ENCODE measurements at places on chromosomes 5 and 9.

- DNase-seq, result no peak
Measured at GRCh38 chr5:169166078-169166477, 134.9 kb downstream of the SLIT3 start.

DNA sequence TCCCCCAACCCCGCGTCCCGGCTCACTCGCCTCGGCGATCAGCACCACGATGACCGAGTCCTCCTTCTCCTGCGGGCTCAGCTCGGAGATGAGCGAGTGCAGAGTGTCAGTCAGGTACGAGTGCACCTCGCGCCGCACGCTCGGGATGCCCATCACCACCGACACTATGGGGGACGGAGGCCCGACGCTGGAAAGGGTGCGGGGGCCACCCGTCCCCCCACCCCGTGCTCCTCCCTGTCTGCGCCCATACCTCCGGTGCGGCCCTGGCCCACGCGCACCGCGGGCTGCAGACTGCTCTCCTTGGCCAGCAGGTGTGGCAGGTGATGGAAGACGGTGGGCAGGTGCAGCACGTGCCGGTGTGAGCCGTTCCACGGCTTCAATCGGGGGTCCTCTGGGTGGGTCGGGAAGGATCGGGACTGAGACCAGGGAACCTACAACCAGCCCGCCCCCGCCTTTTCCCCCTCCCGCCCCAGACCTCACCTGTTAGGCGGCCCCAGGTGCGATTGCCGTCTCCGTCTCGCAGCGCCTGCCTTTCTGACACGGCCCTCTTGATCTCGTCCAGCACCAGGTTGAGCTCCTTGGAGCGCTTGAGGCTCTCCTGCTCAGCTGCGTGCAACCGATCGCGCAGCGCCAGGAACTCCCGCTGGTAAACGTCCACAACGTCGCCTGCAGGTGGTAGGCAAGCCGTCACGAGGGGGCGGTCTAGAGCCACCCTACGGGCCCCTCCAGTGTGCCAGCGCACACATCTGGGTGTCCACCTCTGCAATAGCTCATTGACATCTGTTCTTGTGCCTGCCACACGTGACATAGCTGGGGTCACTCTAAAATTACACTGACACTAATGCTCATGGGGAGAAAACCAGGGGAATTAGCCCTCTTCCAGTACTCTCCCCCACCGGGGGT lies 5.1 kb downstream of the MGAT4B start:
- peak; percentile 58 for DNase-seq

- DNase-seq, result no peak
Measured at GRCh38 chr5:175658299-175659145, 651 bp downstream of the HRH2 start.

- DNase-seq, result no peak
Measured at GRCh38 chr5:9604416-9604815, 25.7 kb downstream of the TAS2R1 start.

DNA sequence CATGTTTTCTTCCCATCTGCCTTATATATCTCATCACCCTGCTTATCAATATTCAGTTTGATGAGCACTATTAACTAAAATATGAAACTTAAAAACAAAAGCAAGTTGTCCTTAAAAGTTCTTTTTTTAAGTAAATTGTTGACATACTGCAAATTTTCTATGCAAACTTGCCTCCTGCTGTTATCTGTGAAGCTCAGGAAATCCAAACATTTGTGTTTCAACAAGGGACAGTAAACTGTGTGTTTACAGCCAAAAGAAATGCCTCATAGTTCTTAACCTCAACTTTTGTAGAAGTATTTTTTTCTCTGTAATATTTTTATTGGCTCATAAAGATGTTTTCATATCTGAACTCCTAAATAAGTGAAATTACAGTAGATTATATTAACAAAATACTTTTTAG lies 7.7 kb upstream of the TTC23L start:
- DNase-seq, result no peak

GRCh38 chr9:34145165-34145564 lies 18.7 kb upstream of the DCAF12 start:
- DNase-seq, result no peak

GRCh38 chr5:175813943-175814630 lies 57.3 kb upstream of the CPLX2 start:
- DNase-seq, result no peak

DNA sequence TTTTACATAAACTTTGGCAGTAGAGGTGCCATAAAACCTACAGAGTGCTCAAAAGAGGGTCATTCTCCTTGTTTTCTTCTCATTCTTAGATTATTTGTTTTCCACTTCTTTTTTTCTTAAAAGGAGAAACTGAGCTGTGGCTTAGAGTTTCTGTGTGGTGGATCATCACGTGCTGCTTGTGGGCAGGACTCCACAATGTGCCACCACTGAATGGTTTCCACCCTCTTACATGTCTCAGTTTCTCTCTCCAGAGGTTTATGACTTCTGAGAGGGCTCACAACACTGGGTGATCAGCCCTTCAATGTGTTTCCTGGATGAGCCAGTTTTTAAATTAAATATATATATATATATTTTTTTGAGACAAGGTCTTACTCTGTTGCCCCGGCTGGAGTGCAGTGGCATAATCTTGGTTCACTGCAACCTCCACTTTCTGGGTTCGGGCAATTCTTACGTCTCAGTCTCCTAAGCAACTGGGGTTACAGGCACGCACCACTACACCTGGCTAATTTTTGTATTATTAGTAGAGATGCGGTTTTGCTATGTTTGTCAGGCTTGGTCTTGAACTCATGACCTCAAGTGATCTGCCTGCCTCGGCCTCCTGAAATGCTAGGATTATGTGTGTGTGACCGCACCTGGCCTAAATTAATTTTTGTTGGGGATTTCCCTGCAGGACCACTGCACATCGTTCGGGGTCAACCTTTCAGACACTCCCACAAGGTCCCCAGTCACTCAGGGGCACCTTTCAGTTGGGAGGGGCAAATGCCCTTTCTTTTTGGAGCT lies 3.1 kb upstream of the UNC13B start:
- DNase-seq, result no peak

- DNase-seq, result no peak
Measured at GRCh38 chr5:76537073-76537543, 86.1 kb downstream of the F2RL2 start.

GRCh38 chr5:103706939-103707682 lies 144.5 kb upstream of the NUDT12 start:
- peak; percentile 91 for DNase-seq

DNA sequence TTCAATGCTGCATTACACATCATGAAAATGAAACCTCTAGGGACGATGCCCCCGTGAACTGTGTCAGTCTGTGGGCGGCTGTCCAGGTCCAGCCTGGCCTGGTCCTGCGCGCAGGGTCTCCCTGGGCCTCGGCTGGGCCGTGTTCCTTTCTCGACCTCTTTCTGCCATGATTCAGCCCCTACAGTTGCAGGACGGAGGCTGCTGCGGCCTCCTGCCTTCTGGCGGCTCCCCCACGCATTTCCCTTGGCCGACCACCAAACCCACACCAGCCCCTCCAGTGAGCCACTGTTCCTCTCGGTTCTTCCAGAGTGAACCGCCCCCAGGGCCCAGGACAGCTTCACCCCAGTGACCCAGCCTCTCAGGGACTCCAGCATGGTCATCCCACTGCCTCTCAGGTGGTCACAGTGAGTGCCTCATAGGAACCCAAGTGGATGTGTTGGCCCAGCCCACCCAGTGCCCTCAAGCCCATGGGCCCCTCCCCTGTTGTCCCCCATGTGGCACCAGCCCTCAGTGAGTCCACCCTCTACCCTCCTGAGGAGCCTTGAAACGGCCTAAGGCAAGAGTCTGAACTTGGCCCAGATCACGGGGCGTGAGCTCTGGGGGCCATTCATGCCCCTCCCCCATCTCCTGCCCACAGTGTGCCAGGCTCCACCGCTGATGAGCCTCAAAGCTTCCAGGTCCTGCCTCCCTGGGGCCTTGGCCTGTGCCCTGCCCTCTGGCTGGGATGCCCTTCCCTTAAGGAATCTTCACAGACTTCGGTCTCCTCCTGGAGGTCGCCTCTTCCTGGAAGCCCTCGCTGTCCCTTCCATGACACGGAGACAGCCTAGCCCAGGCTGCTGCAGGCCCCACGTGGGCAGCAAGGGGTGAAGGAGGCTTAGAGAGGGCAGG lies 10.0 kb upstream of the CLIC3 start:
- DNase-seq, result no peak

GRCh38 chr5:1119312-1119831 lies 7.5 kb upstream of the SLC12A7 start:
- DNase-seq, result no peak

- no peak for DNase-seq
Measured at GRCh38 chr9:99049228-99049627, 55.7 kb upstream of the TGFBR1 start.

GRCh38 chr9:7844242-7844641 lies 44.7 kb upstream of the DMAC1 start:
- no peak for DNase-seq

DNA sequence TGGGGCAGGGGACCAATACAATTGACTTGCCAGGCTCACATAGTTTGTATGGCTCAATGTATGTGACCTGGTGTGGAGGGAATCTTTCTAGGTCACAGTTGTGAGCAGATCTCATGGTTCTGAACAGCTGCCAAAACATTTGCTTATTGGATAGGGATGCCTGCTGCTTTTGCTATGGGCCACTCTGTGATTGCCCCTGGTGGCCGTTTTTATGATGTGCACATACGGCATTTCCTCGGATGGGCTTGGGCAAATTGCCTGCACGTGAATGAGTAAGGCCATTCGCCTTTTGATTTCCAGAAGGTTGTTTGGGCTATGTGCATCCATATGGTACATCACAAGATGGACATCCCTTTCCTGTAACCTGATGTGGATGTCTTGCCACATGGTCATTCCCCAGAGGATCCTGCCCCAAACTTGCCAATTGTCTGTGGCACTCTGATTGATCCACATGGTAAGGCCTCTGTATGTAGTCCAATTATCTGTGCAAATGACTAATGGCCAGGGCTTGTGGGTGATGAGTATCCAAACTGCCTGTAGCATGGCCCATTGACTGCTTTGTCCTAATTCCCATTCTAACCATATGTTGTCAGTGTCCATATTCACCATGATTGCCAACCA lies 10.7 kb upstream of the SLC22A4 start:
- DNase-seq, result no peak

DNA sequence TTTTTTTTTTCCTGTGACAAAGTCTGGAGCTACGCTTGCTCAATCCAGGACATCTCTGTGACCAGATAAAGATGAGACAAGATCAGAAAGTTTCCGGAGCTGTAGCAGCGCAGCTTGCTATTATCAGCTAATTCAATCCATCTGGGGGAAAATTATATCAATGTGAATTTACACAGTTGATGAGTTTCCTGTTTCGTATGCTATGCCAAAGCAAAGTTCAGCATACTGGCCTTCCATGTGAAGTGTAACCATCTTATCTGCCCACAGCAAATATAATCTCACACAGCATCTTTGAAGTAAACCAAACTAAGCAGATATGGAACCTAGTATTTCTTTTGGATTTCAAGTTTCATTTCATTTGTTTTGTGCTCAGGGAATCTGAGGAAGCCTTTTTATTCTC lies 1767.7 kb downstream of the EFNA5 start:
- no peak for DNase-seq

DNA sequence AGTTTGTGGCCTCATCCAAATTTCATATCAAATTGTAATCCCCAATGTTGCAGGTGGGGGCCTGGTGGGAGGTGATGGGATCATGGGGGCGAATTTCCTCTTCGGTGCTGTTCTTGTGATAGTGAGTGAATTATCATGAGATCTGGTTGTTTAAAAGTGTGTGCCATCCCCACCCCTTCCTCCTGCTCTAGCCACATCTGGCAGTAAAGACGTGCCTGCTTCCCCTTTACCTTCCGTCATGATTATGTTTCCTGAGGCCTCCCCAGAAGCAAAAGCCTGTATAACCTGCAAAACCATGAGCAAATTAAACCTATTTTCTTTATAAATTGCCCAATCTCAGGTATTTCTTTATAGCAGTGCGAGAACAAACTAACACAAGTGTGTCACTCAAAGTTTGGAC lies 71.0 kb upstream of the MOCS2 start:
- DNase-seq, result no peak

All from NCI-H1417 (cell line).